ENCODE measurements at places on chromosomes 6 and 20.

GRCh38 chr6:32529697-32530430, at the start of gene HLA-DRB5:
HLA-DRB5 (minus strand) TSS chr6:32530287; CDS start chr6:32530224, 63 bp downstream.
- DNase-seq: no peak

GRCh38 chr20:58450254-58450653, 61.2 kb downstream of the VAPB start:
- DNase-seq: no peak

- no peak for DNase-seq
These were observed 176.4 kb upstream of the MYLIP start for GRCh38 chr6:15952231-15953151.

DNA sequence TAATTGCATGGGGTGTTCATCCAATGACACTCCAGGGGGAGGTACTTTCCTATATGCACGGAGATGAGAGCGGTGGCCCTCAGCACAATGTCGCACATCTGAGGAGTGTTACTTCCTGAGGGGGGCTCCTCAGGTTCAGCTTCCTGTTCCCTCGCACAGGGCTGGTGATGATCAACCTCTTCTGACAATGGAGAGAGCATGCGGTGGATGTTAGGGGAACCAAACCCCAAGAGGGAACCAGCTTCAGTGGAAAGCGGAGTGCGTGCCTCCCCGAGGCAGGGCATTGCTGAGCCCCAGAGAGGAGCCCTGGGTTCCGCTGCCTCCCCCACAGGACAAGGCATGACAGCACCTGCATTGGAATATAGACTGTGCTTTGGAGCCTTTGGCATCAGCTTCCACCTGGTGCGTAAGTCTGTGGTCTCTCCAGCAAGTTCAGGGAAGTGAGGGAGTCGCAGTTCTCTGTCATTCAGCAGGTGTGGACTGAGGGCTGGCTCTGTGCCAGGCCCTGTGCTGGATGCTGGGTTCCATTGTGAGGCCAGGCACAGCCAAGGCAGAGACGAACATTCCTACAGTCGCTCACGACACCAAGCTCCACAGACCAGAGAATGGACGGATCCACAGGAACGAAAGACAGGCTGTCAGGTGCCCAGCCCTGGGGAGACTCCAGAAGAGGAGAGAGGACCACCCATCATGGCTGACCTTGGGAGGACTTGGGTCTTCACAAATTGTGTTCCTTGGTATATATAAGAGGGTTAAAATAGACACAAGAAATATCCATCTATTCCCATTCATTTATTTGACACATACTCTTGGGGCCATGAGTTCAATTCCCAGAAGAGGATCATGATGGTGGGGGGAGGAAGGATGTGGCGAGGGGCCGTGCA, 3.9 kb upstream of the ZNF831 start:
- DNase-seq: no peak

- DNase-seq: no peak
These were observed 122.3 kb downstream of the PREX1 start for GRCh38 chr20:48705240-48706115.

- no peak for DNase-seq
These were observed 608.0 kb downstream of the PHF3 start for GRCh38 chr6:64243618-64244017.
